ENCODE measurements at places on chromosomes 16 and 17. TPM values are rescaled to one million over a fixed set of nuclear protein-coding genes. Genes with fewer than 3 reads are reported as not detected.
A peak's percentile ranks its signal among the peaks of the same experiment; 100 is the strongest.

Gene GPR139
- polyA plus RNA-seq: not detected

Gene CNGB1
- not detected for polyA plus RNA-seq

GRCh38 chr17:40559954-40560591, 5.2 kb downstream of the CCR7 start:
- peak; percentile 72 for DNase-seq
- peak overlapping the region; percentile 70 for H3K4me3 ChIP-seq
- H3K4me1 ChIP-seq: peaks cover 33% of the 10 kb centered on the region
- H3K36me3 ChIP-seq: peaks cover 41% of the 10 kb centered on the region
- no peaks in the 10 kb centered on the region for H3K27me3 ChIP-seq
- peak overlapping the region; percentile 98 for H3K27ac ChIP-seq

GRCh38 chr17:47844814-47845715, 4.0 kb upstream of the SCRN2 start:
- peaks cover 21% of the 10 kb centered on the region for H3K4me1 ChIP-seq
- DNase-seq: no peak
- H3K36me3 ChIP-seq: no peaks in the 10 kb centered on the region
- H3K4me3 ChIP-seq: no peak overlapping the region

DNA sequence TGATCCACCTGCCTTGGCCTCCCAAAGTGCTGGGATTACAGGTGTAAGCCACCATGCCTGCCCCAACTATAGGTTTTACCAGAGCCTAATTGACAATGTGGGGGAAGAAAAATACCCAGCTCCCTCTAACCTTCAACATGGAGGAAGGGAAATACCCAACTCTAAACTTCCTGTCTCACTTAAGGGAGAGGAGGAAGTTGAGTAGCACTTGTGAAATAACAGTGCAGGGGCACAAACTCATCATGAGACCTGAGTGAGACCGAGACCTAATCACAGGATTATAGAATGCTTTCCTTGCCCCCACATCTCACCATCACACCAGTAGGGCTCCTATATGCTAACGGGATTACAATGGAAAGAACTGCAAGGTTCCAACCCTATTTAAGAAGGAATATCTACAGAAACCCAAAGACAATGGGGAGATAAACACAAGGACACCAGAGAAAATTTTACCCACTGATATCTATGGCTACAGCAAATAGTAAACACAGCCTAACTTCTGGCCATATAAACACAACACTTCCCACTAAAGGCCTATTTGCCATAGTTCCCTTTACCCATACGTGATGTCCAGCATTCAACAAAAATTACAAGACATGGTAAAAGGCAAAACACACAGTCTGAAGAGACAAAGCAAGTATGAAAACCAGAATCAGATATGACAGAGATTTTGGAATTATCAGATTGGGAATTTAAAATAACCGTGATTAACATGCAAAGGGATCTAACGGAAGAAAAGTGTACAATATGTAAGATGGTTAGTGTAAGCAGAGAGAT, 26.9 kb downstream of the OR3A1 start:
- no peak overlapping the region for H3K4me3 ChIP-seq
- H3K27ac ChIP-seq: no peak overlapping the region
- DNase-seq: no peak
- H3K27me3 ChIP-seq: no peaks in the 10 kb centered on the region

- no peaks in the 10 kb centered on the region for H3K27me3 ChIP-seq
- DNase-seq: no peak
- H3K36me3 ChIP-seq: no peaks in the 10 kb centered on the region
- no peak overlapping the region for H3K27ac ChIP-seq
- H3K4me1 ChIP-seq: no peaks in the 10 kb centered on the region
- H3K4me3 ChIP-seq: no peak overlapping the region
These were observed 48.4 kb upstream of the CRYM start for GRCh38 chr16:21326459-21326858.

DNA sequence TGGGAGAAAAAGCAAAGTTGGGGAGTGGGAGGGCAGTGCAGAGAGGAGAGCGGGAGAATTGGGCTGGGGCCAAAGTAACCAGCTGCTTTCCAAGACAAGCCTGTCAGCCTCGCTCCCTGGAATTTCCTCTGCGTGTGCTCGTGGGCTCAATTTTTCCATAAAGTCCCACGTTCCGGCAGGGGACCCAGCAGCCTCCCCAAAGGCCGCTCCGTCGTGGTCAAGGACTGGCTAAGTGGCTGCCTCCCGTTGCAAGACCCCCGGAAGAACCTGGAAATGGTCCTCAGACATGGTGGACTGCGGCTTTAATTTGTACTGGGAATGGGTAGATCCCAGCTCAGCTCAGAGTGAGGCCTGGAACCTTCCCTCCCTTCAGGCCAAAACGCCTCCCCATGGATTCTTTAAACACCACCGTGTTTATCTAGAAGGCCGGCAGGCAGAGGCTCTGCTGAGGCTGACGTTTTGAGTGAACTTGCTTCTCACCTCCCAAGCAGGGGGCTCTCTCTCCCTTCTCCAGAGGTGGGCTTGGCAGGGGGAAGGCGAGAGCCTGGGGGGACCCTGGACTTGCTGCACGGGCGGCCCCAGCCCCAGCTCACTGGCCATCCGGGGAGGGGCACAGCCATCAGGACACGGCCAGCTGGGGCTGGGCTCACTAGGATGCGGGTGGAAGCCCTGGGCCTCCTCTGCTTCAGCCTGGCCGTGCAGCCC, 190.0 kb downstream of the C16orf95 start:
- no peak for DNase-seq
- no peaks in the 10 kb centered on the region for H3K27me3 ChIP-seq
- no peaks in the 10 kb centered on the region for H3K36me3 ChIP-seq

- no peaks in the 10 kb centered on the region for H3K36me3 ChIP-seq
- no peak for DNase-seq
- peaks cover 15% of the 10 kb centered on the region for H3K4me1 ChIP-seq
- H3K4me3 ChIP-seq: no peak overlapping the region
- H3K27me3 ChIP-seq: no peaks in the 10 kb centered on the region
These were observed 30.3 kb downstream of the IRF8 start for GRCh38 chr16:85929259-85929721.

DNA sequence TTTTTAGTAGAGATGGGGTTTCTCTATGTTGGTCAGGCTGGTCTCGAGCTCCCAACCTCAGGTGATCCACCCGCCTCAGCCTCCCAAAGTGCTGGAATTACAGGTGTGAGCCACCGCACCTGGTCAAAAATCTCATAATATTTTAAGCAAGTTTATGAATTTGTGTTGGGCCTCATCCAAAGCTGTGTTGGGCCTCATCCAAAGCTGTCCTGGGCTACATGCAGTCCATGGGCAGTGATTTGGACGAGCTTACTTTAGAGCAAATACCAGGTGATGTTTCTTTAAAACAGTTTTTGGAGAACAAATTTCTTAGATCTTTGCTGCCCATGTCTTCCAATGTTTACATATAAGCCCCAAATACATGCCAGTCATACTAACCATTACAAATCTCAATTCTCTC, 84.4 kb upstream of the C17orf78 start:
- H3K4me3 ChIP-seq: no peak overlapping the region
- no peaks in the 10 kb centered on the region for H3K27me3 ChIP-seq
- H3K4me1 ChIP-seq: peaks cover 5% of the 10 kb centered on the region

DNA sequence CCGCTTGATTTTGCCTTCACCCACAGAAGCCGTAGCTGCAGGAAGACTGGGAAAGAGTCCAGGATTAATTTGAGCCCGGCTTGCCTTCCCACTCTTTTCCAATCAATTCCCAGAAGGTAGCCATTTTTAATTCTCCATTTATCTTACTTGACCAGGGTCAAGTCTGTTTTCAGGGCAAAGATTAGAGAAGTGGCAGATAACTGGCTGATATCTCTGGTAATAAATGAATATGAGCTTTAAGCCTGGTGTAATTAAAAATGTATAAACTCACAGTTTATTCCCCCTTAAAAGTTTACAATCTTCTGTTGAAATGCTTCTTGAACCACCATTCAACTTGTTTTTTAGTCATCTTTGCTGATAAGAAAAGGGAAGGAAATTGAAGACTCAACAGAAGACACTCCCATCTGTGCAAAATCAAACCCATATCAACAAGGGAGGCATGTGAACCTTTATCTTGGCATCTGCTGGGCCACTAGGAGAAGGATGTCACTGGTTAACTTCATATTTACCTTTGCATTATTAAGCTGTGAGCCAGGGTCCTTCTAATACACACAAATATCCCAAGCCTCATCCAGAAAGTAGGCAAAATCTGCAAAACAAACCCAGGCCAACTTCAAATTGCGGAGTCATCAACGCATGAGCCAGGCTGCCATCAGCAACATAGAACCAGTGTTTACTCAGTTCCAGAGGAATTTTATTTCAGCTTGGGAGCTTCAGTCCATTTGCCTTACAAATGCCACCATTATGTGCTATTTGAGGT, 314.6 kb upstream of the MAF start:
- H3K4me1 ChIP-seq: no peaks in the 10 kb centered on the region
- H3K27me3 ChIP-seq: no peaks in the 10 kb centered on the region
- no peak overlapping the region for H3K4me3 ChIP-seq
- no peaks in the 10 kb centered on the region for H3K36me3 ChIP-seq
- no peak overlapping the region for H3K27ac ChIP-seq
- DNase-seq: no peak

GRCh38 chr16:73265124-73265837, 217.4 kb upstream of the ZFHX3 start:
- DNase-seq: no peak
- H3K27me3 ChIP-seq: no peaks in the 10 kb centered on the region
- H3K4me3 ChIP-seq: no peak overlapping the region
- no peak overlapping the region for H3K27ac ChIP-seq
- H3K36me3 ChIP-seq: no peaks in the 10 kb centered on the region
- no peaks in the 10 kb centered on the region for H3K4me1 ChIP-seq

- H3K27ac ChIP-seq: peak overlapping the region; percentile 84
- peaks cover 9% of the 10 kb centered on the region for H3K4me1 ChIP-seq
- H3K27me3 ChIP-seq: no peaks in the 10 kb centered on the region
- no peaks in the 10 kb centered on the region for H3K36me3 ChIP-seq
- DNase-seq: peak; percentile 7
These were observed 26.8 kb upstream of the ZNF629 start for GRCh38 chr16:30813821-30814189.

DNA sequence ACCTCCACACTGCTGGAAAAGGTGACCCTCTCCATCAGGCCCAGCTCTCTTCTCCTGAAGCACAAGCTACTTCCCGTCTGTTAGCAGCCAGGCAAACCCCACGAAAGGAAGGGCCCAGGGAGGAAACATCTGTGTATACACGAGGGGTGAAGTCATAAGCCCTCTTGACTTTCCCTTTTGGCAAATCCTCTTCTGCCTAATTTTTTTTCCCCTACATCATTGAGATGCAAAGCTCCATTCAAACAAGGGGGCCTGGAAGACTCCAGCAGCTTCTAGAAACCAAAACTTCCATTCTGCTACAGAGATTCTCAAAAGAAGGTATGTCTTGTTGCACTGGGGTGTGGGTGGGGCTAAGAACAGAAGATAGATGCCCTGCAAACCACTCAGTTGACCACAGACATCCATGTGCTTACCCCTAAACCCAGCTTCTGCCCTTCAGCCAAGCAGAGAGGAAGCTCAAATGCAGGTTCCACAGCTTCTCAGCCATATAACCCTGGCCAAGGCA, 145.6 kb upstream of the RCVRN start:
- H3K27me3 ChIP-seq: no peaks in the 10 kb centered on the region
- no peaks in the 10 kb centered on the region for H3K36me3 ChIP-seq
- DNase-seq: peak; percentile 68
- H3K4me1 ChIP-seq: peaks cover 37% of the 10 kb centered on the region
- H3K4me3 ChIP-seq: peak overlapping the region; percentile 54

DNA sequence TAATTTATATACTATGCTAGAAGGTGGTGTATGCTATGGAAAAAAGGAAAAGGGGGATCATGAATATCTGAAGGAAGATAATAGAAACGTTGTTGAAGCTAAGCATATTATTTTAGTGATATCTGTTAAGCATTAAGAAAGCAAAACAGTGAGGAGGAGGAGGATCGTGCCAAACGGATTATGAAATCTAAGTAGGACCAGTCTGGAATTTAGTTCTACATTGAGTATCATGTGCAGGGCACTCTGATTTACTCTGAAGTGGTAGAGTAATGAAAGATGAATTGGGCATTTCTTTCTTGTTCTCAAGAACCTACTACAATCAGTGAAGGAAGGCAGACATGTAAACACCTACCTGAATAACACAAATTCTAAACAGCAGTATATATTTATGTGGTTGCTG, 195.3 kb downstream of the CYB561 start:
- H3K4me3 ChIP-seq: no peak overlapping the region
- no peak for DNase-seq
- H3K27me3 ChIP-seq: no peaks in the 10 kb centered on the region

GRCh38 chr17:71505200-71505599, 615.6 kb upstream of the SOX9 start:
- no peaks in the 10 kb centered on the region for H3K36me3 ChIP-seq
- H3K27ac ChIP-seq: no peak overlapping the region
- no peaks in the 10 kb centered on the region for H3K4me1 ChIP-seq
- H3K4me3 ChIP-seq: no peak overlapping the region
- DNase-seq: no peak

- H3K4me1 ChIP-seq: no peaks in the 10 kb centered on the region
- no peaks in the 10 kb centered on the region for H3K27me3 ChIP-seq
- H3K36me3 ChIP-seq: no peaks in the 10 kb centered on the region
- no peak overlapping the region for H3K4me3 ChIP-seq
These were observed 36.1 kb upstream of the ERCC4 start for GRCh38 chr16:13883881-13884280.

DNA sequence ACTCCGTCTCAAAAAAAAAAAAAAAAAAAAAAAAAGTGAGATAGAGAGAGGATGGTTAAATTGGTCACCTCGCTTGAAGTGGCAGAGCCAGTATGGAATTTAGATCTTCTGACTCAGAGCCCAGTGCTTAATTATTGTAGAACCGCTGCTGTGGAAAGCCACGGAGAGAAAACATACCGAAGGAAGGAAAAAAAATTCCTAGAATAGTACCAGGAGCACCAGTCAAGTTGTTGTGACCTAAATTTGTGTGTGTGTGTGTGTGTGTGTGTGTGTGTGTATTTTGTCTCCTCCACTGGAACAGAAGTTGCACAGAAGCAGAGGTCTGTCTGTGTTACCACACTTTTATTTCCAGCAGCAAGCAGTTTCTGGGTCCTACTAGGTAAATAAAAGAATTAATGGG, 10.6 kb upstream of the NUP85 start:
- no peak for DNase-seq
- peaks cover under 1% of the 10 kb centered on the region for H3K4me1 ChIP-seq
- no peak overlapping the region for H3K27ac ChIP-seq
- no peak overlapping the region for H3K4me3 ChIP-seq
- no peaks in the 10 kb centered on the region for H3K36me3 ChIP-seq

DNA sequence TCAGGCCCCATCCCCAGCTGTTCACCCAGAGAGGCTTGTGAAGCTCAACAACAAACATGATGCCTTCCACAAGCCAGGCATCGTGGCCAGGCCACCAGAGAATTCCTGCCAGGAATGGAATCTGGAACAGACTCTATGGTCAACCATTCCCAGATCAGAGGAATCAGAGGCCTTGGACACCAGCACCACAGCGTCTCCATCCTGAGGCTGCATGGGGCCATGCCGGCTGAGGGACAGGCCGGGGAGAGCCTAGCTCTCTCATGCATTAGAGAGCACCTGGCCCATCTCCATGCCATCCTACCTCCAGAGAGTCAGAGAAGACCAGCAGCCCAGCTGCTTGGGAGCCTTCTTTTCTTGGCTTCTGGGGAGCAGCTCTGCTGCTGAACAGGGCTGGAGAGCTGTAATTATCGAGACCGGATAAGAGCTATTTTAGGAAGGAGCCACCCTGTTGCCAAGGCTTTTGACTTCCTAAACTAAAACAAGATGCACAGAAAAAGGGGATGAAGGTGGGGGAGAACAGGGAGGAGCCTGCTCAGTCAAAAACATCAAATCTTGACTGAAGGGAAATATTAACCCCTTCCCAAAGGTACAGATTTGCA, 24.5 kb upstream of the MTMR4 start:
- no peak overlapping the region for H3K27ac ChIP-seq
- no peaks in the 10 kb centered on the region for H3K27me3 ChIP-seq
- no peaks in the 10 kb centered on the region for H3K36me3 ChIP-seq
- no peak overlapping the region for H3K4me3 ChIP-seq

All from GM12878 (cell line).